ENCODE measurements at places on chromosomes 12 and 14.
A peak's percentile ranks its signal among the peaks of the same experiment; 100 is the strongest.

- no peak for DNase-seq
These were observed 398.0 kb upstream of the GARIN6 start for GRCh38 chr12:99249543-99249942.

GRCh38 chr12:116358893-116359761 is 81.6 kb upstream of the MED13L start:
- DNase-seq, result no peak

- DNase-seq, result peak; percentile 87
These were observed 11.3 kb downstream of the BDKRB1 start for GRCh38 chr14:96267336-96267735.

DNA sequence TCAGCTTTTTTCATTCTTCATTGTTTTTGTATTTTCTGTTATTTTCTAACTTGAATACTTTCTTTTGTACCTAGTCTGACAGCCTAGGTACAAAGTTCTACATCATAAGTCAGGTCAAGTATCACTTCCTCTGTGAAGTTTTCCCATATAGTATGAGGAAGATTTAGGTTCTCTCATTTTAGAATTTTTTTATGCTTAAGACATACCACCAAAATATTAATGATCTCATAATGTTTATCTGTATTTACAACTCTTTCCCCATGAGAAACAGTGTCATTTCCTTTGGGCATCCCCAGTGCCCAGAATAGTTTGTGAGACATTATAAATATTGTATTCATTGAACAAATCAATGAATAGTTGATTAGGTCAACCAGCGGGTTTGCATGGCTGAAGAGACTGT is 3.1 kb upstream of the ATF7IP start:
- no peak for DNase-seq

DNA sequence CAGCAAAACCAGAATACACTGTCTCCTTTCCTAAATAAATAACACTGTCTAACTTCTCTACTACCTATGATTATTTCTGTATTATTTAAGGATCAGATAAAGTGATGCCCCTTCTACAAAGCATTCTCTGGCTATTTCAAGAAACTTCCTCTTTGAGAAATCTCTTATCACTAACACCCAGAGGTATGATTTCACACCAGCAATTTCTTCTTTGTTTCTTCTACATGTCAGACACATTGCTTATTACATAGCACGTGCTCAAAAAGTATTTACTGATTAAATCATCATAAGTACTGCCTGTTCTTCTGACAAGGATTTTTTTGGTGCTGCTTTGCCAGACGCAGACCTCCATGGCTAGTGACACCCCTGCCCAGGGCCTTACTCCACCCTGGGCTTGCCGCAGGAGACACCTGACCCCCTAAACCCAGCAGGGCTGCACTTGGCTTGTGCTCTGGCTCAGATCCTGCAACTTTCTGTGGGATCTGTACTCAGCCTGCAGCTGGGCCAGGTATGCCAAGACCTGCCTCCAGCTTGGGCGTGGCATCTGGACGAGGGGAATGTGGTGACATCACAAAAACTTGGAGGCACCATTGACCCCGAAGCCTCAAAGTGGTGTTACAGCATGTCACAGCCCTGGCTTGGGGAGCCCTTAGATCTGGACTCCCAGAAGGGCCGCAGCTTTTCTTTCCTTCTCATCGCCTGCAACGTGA is 15.4 kb upstream of the HIGD1C start:
- no peak for DNase-seq

GRCh38 chr14:104767634-104767918 is 14.6 kb downstream of the SIVA1 start:
- no peak for DNase-seq

DNA sequence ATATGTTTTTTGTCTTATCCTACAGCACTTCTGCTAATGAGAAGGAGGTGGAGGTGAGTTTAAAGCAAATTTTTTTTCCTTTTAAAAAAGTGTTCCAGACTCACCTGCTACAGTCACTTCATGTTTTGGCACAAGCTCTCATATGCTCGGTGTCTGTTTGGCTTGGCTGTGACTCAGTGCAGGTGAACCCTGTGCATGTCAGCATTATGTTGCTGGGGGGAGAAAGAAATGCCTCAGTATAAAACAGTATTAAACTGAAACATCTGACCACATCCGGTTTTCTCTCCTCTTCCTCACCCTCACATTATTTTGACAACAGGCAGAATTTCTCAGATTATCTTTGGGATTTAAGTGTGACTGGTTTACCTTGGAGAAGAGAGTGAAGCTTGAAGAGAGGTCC is 105.2 kb downstream of the DNAI7 start:
- DNase-seq, result no peak

DNA sequence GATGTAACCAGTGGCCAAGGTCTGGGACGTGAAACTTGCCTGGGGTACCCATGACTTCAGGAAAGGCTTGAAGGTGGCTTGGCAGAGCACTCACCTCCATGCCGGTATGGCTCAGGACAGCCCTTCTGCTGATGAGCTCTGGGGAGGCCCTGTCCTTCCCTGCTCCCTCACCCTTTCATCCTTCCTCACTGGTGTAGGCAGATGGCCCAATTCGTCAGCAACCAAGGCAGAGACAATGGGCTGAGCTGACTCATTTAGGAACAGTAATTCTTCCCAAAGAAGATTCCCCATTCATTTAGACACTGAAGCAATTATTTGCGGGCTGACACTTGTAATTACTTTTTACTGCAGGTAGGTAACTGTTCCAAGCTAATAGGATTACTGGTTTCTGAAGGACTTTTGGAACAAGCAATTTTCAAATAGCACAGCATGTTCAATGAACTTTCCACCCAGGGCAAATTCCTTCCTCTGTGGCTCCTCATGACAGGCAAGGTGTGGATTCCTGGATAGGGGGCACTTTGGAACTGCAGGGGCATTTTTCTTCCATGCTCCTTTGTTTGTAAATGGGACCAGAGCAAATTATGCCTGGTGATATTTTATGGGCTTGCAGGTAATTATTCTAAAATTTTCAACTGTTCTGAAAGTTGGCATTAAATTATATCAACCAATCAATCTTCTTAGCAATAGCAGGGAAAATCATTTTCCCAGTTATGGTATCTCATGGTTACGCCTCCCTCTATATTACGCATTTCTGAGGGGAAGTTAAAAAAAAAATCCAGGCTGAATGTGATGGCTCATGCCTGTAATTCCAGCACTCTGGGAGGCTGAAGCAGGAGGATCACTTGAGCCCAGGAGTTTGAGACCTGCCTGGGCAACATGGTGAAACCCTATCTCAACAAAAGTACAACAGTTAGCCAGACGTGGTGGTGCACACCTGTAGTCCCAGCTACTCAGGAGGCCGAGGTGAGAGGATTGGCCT is 24.1 kb upstream of the NRDE2 start:
- no peak for DNase-seq

- no peak for DNase-seq
These were observed 11.1 kb downstream of the AKAP5 start for GRCh38 chr14:64476438-64476837.

- no peak for DNase-seq
These were observed 17.3 kb downstream of the TTC8 start for GRCh38 chr14:88841741-88842140.

DNA sequence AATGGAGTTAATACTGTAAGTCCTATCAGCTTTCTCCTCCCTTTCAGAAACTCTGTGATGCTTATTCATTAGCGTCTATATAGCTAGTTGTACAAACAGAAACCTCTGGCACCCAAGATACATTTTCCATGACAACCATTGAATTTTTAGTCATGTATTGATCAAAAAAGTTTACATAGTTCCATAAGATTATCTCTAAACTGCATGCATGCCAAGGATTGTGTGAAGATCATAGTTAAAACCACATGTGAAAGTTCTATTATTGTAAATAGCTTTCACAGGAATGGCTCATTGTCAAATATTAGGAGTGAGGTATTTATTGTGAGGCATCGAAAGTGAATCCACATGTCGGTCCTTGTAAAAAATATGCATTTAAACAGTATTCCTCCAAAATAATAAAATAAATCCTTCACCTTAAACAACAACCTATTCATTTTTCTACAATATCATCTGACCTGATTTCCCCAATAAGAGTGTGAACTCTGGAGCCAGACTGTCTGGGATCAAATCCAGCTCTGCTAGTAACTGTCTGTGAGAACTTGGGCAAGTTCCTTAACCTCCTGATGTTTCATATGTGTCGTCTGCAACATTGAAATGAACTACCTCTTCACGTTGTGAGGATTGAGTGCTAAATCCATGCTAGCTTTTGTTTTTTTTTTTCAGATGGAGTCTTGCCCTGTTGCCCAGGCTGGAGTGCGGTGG is 10.6 kb upstream of the CDKL1 start:
- no peak for DNase-seq

DNA sequence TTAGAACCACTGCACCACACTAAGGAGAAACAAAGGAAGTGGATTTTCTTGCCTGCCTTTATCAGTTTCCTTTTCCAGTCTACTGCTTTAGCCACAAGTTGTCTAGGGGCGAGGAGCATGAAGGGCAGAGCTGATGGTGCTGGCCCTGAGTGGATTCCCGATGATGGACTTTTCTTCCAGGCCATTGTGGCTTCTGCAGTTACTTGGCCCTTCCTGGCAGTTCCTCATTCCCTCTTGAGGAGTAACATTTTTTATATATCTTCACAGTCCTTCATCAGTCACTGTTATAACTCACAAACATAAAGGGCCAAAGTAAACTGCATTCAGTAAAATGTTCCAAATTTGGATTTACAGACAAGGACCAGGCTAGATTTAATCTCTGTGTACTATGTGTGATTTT is 61.2 kb upstream of the SRSF5 start:
- no peak for DNase-seq

GRCh38 chr12:94707892-94708291 is 57.5 kb upstream of the TMCC3 start:
- DNase-seq, result no peak

DNA sequence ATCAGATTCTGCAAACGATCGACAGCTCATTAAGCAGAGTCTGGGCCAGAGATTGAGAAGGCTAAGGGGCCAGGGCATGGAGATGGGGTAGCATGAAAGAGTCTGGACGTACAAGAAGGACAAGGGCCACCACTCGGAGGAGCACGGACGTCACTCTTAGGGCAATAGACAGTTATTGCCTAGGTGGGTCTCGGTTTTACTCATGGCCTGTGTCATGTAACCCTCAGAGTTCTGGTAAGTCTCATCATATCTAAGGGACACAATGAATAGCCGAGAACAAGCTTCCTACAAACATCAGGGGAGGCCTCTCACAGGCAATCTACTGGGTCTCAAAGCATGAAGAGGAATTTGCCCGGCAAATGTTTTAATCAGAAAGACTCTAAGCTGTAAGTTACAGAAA is 30.4 kb upstream of the ITPK1 start:
- DNase-seq, result no peak

- no peak for DNase-seq
These were observed 10.7 kb downstream of the PRH1 start for GRCh38 chr12:10873378-10873777.

- no peak for DNase-seq
These were observed 3.8 kb downstream of the FOXJ2 start for GRCh38 chr12:8036346-8036745.

- DNase-seq, result no peak
These were observed 19.4 kb downstream of the ATP6V0A2 start for GRCh38 chr12:123731596-123731995.

GRCh38 chr14:104973135-104973384 is 5.1 kb downstream of the AHNAK2 start:
- no peak for DNase-seq

DNA sequence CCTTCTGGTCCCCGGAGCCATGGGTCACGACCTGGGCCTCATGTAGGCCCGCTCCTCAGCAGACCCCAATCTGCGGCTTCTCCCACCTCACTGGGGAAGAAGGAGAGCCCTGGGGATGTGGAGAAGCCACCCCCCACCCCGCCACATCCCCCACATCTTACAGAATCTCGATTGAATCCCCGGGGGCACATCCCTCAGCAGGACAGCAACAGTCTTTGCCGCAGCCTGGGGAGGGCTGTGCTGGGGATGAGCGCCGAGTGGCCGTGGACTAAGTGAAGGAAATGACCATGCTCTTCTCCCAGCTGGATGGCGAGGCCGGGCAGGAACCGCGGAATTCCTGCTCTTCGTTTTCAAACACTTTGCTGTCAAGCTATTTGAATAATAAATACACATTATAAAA is 169.0 kb upstream of the RTL1 start:
- no peak for DNase-seq

- no peak for DNase-seq
These were observed 56.4 kb upstream of the OAS1 start for GRCh38 chr12:112850383-112850782.

GRCh38 chr14:30129807-30130206 is 202.2 kb upstream of the PRKD1 start:
- DNase-seq, result no peak

- DNase-seq, result no peak
These were observed at the start of gene CCDC85C for GRCh38 chr14:99603471-99604277. TSS of gene CCDC85C (minus strand) at chr14:99604207. CDS start at chr14:99603959, 248 bp downstream.

DNA sequence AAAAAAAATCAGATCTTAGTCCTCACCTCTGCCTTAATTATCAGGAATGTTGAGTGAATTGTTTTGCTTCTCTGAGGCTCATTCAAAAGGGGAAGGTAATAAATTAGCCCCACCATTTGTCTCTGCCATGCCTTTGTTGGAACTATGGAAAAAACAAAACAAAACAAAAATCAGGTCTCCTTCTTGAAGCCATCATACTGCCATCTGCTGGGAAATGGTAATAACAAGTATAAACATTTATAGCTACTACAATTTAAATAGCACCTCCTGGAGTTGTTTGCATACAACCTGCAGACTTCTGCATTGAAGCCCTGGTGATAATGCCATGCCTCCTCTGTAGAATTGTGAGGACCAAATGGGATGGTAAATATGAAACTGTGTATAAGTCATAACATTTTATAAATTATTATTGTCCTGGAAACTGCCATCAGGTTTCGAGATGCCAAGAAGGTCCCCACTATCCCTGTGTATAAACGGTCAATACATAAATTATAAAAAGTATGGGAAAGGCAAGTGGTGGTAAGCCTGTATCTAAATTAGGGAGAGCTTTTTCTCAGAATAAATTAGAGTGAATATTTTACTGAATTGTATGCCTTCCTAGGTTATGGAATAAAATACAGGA is 87.2 kb upstream of the FGD4 start:
- peak; percentile 57 for DNase-seq

DNA sequence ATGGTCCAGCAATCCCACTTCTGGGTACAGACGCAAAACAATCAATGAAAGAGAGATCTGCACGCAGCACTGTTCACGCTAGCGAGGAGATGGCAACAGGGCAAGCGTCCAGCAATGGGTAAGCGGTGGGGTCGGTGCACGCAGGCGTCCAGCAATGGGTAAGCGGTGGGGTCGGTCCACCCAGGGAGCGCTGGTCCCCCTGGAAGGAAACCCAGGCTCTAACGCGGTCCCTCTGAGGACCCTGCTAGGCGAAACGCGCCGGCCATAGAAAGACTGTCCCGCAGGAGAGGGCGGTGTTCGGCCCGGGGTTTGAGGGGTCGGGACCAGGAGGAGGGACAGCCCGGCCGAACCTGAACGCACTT is 618 bp upstream of the PGAM5 start:
- no peak for DNase-seq

GRCh38 chr12:71478270-71478669 is 38.7 kb downstream of the LGR5 start:
- DNase-seq, result no peak

- no peak for DNase-seq
These were observed 24.0 kb downstream of the KITLG start for GRCh38 chr12:88556213-88556774.

All from SK-N-MC (cell line).